ENCODE measurements at places on chromosomes 16 and 17.

DNA sequence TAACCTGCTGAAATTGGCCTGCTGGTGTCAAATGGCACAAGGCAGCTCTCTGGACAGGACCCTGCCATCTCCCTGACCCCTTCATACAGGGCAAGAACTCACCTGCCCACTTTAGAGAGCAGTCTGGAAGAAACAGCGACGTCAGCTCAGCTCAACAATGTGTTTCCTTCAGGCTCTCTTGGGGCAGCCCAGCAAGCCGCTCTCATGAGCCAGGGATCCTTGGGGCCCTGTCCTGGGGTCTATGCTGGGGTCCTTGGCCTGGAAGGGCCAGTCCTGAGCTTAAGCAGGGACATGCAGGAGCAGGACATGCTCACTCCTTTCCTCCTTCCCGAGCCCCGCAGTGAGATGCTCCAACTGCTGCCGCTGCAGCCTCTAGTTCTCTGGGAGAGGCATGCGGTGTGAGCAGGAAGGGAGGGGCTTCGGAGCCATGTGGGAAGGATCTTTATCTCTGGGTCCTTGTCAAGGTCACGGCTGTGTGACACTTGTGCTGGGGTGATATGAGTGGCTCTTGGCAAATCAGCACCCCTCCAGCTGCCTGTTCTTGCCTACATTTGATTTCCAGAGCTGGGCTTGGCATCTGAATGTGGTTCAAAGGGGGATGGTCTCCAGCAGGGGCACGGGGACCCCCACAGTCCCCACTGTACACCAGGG lies 3.4 kb downstream of the C1QTNF1 start:
- DNase-seq, result no peak

DNA sequence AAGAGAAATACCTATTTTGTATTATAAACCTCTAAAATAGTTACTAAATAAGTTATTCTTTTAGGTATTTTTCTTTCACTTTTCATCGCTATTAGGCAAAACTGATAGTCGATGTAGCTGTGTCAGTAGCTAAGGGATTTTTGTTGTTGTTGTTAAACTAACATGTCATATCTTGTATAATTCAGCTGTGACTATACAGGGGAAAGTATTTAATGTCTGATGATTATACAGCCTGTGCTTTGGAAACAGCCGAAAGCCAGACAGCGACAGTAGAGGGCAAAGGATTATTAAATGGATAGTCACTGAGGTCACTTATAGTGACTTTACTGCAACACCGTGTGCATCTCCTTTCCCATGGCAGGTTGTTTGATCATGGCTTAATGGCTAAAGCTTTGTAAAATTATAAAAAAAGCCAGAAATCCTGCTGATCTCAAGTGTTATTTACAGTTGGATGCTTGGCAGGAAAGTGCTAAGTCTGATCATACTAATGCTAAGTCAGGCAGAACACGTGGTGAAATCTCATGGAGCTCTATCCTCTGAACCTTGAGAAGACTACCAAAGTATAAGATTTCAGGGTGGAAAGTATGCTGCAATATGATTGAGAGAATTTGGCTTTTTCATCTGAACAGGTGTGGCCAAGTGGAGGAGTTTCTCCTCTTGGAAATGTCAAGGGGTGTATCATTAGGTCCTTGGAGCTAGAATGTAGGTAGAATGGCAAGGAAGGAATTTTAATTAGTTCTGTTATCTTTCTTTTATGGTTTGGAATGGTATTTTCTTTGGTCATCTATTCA lies 88.4 kb downstream of the FTO start:
- DNase-seq, result no peak

GRCh38 chr16:30142672-30143346 lies 19.8 kb upstream of the MAPK3 start:
- DNase-seq, result peak; percentile 40

DNA sequence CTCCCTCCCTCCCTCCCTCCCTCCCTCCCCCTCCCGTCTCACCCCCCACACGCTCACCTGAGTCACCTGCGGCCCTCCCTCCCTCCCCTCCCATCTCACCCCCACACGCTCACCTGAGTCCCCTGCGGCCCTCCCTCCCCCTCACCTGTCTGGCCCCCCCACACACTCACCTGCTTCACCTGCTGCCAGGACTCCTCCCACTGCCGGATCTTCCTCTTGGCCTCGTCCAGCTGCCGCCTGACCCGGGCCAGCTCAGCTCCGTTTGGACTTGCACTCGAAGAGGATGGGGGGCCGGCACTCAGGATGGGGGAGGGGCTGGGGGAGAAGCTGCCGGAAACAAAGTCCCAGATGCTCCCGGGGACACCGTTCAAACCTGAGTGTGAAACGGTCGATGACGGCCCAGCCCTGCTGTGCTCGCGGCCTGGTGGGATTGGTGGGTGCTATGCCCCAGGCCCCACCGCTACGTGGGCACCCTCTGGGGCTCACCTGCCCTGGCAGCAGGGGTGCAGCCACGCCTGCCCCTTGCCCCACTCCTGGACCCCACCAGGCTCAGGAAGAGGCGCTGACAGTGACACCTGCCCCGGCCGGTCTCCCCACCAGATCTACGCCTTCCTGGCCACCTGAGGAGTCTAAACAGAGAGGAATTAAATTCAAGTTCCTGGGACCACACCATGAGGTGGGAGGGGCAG lies 15.9 kb downstream of the GNPTG start:
- no peak for DNase-seq

DNA sequence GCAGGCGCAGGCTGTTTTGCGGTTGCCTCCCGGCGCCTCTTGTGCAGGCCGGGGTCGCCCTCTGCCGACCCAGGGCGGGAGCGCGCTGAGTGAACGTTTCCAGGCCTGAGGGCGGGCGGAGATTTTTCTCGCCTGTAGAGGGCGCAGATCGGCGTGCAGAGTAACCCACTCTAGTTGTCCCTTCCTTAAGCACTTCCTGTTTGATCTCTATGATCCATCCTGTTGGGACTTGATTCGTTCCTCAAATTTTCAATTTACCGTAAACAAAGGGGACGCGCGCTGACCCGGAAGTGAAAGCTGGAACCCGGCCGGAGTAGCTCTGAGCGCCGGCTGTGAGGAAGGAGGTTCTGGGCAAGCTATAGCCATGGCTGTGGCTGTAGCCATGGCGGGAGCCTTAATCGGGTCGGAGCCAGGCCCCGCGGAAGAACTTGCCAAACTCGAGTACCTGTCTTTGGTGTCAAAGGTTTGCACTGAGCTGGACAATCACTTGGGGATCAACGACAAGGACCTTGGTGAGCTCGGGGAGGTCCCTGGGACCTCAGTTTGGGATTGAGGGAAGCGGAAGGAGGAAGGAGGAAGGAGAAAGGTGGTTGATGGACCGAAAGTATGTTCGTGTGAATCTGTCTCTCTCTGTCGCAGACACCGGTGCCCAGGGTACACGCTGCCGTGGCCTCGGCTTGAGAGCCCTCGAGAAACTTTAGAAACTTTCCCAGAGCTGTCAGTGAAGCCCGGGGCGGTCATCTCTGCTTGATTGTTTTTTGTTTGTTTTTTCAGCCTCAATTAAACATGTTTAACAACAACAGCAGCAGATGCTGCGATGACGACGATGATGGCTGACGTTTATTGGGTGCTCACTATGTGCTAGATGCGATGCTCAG lies at the start of gene DHX8:
DHX8 (plus strand) TSS at position 302 of the 878 bp plus-strand sequence; CDS start at position 365, 63 bp downstream.
- peak; percentile 97 for DNase-seq

DNA sequence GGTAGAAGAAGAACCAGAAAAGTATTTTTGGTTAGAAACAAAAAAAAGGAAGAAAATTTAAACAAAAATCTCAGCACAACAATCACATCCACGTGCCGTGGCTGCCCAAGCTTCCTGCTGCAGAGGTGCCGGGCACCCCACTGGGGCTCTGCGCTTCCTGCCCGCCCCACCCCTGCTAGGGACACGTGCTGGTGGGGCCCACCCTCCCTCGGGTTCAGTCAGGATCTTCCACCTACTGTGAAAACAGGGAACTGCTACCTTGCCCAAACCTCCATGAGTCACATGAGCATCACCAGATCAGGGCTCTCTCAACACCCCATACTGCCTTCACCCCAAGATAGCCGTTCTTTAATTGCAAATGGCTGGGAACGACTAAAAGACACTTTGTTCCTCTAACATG lies 24.4 kb upstream of the CYTH1 start:
- DNase-seq, result peak; percentile 77

DNA sequence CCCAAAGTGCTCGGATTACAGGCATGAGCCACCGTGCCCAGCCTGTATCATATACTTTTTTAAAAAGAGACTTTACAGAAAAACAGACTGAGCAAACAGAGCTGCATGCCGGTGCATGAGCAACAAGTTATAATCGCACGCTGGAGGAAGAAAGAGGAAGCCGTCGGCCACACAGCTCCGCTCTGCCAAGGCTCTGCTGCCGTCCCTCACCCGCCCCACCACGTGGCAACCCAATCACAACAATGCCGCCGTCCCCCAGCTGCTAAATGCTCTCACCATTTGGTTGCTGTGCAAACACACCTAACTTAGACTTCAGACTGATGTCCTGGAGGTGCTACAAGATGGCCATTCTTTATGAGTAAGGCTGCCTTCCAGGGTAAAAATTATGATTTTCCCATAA lies 83.5 kb downstream of the ADCY9 start:
- DNase-seq, result peak; percentile 47

DNA sequence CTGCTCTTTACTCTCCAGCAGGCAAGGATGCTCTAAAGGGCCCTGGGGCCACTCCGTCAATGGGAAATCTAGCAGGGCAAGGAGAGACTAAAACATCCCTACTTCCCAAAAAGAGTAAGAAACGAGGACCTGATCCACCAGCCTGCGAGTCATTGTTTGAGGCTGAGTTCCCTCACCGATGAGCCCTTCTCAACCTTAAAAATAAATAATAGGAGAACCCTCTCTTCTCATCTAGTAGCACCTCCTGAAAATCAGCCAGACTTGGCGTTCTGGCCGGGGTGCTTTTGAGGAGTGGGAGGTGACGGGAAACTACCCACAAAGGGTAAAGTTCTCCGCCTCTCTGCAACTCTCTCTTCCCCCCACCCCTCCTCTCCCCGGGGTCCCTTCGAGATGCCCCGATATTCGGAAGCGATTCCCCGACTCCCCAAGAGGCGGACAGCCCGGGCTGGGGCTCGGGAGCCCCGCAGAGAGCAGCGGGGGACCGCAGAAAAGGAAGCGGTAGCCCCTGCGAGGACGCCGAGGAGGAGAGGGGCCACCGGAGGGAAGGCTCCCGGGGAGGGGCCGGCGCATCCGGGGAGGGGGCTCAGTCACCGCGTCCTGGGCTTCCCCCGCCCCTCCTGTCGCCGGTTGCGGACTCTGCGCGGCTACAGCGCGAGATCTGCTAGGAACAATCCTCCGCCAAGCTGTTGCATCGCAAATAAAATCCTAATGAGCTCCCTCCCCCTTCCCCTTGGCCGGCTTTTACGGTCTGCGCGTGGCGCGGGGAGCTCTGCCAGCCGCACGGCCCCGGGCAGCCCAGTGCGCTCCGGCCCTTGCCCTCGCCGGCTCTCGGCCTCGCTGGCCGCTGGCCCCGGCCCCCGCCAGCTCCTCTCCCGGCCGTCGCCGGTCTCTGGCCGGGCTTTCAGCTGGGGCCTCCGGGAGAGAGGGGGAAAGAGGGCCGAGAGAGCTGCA lies 1.3 kb downstream of the HOXB9 start:
- peak; percentile 36 for DNase-seq

DNA sequence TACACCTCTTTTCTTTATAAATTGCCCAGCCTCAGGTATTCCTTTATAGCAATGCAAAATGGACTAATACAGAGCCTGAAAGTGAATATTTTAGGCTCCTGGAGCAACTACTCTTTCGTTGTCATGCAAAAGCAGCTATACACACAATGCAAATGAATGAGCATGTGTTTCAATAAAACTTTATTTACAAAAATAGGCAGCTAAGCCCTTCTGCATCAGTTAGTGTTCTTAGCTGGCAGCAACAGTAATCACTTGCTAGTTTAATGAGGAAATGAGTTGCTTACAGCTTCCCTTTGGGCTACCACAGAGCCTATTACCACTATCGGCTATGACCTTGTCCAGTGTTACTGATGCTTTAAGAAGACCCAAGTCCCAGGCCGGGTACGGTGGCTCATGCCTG lies 402.9 kb downstream of the XYLT1 start:
- DNase-seq, result no peak

GRCh38 chr17:66939461-66940114 lies 24.9 kb upstream of the CACNG4 start:
- DNase-seq, result no peak

All from CD4-positive, alpha-beta T cell treated with Interleukin-1 beta for 1 hour (primary cell).